ENCODE measurements at places on chromosomes 4 and X.

- no peak for DNase-seq
Observed at GRCh38 chr4:36249610-36250009, 5.3 kb upstream of the ARAP2 start.

DNA sequence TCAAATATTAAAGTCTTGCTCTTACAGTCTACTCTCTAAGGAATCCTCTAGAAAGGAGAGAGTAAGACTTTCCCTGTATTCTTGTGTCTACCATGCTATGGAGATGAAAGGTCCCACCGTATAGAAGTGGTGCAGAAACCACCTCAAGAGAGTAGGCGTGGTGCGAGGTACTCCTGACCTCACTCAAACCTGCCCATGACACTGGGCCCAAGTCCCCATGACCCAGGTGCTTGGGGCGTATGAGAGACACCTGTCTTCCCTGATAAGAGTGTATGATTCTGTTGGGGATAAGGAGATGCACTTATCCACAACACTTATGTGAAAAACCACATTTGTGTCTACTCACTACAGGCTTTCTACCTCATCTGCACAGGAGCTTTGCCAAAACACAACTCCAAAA lies 55.0 kb upstream of the STS start:
- DNase-seq: no peak

DNA sequence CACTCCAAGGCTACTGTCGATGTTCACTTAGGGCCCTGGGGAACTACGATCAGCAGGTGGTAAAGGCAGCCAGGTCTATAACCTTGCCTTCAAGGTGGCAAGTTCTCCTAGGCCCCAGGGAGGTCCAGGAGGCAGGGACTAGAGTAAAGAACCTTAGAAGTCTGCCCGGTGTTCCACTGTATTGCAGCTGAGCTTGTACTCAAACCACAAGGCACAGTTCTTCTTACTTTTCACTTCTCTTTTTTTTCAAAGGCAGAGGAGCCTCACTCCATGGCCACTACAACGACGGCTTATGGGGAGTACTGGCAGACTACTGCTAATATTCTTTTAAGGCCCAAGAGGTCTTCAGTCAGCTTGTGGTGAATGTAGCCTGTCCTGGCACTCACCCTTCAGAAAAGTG lies 78.8 kb upstream of the GPR174 start:
- no peak for DNase-seq

DNA sequence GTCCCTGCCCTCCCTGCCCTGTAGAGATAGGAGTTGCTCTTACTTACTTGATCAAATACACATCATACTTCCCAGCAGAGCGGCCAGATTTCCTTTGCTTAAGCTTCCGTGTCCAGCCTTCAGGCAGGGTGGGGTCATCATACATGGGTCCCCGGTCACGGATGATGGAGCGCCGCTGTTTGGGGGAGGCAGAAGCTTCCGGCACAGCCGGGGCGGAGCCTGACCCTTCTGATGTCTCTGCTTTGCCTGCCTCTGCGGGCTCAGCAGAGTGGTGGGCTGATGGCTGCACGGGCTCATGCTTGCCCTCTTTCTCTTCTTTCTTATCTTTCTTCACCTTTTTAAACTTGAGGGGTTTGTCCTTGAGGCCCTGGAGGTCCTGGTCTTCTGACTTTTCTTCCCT lies 12.5 kb upstream of the IRAK1 start:
- no peak for DNase-seq

DNA sequence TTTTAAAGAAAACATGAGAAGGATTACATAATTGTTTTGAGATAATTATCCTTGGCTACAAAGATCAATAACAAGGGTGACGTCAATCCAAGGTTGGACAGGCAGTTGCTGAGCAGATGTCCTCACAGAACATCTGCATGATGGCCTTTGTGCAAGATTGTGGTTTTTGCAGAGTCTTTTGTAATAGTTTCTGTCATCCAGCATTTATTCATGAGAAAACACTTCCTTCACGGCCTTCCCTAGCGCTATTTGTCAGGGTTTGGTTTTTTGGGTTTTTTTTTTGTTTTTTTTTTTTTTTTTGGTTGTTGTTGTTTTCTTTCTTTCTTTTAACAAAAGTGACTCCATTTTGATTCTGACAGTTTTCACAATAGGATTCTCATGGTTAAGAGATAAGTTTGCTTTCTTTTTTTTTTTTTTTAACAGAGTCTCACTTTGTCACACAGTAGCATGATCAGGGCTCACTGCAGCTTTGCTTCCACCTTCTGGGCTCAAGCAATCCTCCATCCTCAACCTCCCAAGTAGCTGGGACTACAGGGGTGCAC lies 31.5 kb upstream of the ELF2 start:
- peak; percentile 93 for DNase-seq

- no peak for DNase-seq
Observed at GRCh38 chr4:108483079-108483478, 137.3 kb upstream of the RPL34 start.

DNA sequence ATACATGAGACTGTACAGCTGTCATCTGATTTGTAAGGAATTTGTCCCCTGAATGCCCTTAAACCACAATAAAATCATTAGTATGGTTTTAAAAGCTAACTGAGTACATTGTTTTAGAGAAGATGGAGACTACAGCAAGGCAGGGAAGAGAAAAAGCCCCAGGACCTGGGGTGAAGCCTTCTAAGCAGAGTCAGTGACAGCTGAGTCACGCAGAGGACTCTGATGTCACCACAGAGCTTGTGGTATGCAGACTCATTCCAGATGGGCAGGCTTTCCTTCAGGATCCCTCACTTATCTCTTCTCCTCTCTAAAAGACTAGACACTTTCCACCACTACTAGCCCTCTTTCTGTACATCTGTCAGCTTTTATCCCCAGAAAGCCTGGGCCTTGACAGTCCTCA lies 97.1 kb upstream of the ATOH1 start:
- no peak for DNase-seq

DNA sequence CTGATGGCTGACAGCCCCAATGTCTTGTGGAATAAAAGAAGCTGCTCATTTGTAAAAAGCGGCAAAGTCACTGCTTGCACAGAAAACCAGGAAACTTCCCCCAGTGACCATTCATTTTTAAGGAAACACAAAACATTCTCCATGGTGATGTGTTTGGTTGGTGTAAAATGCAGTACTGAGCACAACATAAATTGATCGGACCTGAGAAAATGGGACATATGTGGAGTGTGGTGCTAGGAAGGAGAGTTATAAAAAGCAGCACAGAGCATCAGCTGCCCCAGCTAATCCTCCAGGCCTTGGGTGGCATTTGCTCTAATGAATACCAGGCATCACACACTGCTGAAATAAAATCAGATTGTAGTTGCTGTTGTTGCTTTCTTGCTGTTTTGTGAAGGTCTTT lies 55.2 kb downstream of the GLRA2 start:
- no peak for DNase-seq

GRCh38 chr4:141643557-141643956 lies 7.2 kb downstream of the IL15 start:
- no peak for DNase-seq

DNA sequence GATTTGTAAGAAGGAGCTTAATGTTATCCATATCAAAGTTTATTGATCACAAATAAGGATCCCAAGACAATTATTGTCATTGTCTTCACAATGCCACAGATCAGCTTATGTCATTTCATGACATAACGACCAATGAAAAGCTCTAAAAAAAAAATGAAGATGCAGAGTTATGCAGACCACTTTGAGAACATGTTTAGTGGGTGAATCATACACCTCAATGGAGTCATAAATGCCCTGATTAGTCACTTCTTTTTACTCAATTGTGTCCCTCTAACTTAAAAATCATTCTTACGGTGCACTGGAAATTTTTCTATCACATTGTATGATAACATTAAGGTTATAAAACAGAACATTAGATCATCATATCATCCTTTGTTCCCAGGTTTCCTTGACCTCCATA lies 87.6 kb upstream of the GABRG1 start:
- no peak for DNase-seq

DNA sequence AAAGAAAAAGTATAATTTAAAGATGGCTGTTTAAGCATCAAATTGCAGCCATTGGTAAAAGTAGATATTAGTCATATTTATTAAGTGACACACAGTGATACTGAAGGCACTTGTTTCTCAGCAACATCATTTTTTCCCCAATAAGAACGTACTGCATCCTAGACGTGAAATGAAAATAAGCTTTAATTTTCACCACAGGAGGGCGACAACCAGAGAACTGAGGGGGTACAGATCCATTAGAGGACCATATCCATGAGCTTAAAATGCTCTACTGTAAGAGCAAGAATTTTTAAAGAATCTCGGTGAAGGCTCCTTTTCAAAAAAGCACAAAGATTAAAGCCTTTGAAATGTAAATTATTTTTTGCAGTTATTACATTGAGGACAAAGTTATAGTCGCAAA lies 33.4 kb downstream of the FRG1 start:
- DNase-seq: no peak

- no peak for DNase-seq
Observed at GRCh38 chr4:188372829-188373228, 233.6 kb downstream of the TRIML1 start.

DNA sequence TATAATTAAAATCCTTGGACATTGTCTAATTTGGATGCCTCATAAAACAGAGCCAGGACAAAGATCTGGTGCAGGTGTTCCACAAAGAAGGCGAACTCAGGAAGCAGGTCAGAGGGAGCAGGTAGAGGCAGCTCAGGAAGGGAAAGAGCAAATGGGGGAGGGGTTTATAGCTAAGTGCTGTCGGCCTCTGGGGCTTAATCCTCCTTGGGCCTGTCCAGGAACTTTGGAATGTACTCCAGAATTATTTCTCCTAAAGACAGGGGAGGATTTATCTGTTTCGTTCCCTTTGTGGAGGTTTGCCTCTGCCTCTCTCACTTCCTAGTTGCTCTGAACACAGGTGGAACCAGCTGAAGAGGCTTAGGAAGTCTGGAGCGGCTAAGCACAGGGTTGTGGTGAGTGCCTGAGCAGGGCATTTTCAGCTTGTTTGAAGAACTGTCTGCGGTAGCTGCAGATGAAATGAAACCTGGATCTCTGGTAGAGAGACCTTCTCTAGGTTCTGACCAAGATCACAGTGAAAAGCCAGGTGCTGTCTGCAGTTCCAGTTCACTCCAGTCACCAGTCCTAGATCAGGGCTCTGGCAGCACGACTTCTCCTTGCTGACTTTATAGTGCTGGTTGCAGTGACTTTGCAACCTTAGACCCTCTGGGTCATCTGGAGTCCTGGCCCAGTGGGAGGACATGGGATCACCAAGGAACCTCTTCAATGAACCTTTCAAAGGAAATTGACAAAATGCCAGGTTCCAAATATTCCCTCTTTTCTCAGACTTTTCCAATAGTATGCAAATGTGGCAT lies 519.2 kb downstream of the PCDH10 start:
- no peak for DNase-seq

DNA sequence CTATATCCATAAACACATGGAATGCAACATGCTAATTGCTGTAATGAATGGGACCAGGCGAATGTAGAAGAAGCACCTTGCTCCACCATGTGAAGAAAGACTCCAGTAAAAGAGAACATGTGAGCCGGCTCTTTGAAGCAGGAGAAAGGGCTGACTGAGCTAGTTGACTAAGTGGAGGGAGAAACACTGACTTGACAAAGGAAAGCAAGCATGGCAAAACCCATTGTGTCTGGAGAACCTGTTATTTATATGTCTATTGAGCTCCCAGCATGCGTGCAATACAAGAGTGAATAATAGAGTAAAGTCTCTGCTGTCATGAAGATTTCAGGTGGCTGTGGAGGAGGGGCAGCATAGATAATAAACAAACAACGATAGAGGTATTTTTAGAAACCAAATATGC lies 559.9 kb downstream of the RAB28 start:
- no peak for DNase-seq

GRCh38 chr4:81740487-81740886 lies 268.8 kb upstream of the RASGEF1B start:
- no peak for DNase-seq

DNA sequence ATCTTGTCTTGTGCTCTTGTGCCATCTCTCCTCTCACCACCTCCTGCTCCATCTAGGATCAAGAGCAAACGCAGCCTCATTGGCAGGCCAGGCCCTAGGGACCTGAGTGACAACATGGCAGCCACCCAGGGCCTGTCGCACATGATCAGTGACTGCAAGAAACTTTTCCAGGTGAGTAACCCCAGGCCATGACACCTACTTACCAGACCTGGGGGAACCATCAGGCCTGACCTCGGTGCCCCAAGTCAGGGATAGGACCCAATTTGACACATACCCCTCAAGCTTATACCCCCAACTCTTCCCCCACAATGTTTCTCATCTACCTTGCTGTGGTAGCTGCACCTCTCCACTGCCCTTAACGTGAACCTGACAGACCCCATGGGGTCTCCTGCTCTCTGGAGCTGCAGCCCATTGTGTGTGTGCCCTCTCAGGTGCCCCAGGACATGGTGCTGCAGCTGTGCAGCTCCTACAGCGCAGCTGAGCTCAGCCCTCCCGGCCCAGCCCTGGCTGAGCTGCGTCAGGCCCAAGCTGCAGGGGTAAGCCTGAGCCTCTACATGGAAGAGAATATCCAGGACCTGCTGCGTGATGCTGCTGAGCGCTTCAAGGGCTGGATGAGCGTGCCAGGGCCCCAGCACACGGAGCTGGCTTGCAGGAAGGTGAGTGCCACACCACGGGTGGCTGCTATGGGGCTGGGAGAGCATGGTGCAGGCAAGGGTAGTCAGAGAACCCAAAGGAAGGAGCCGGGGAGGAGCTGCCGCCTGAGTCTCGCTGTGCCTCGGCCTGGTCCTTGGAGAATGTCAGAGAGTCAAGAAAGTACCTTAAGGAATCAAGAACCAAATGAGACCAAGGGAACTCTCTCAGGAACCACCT lies 74.8 kb downstream of the STARD8 start:
- no peak for DNase-seq

DNA sequence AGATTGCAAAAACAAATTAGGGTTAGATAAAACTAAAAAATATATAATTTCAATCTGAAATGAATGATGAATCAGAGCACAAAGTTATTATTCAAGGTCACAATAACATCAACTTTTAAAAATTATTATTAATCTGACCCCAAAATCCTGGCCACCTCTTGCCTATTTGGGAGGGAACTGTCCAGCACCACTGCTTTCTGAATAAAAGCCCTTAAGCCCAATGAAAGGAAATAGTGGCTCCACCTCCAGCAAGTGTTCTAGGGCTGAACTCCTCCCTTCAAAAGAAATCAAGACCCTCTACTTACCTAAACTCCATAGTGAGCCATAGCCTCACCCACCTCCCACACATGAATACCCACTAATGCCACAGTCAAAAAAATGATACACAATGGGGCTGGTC lies 208.2 kb downstream of the PARM1 start:
- DNase-seq: no peak

GRCh38 chrX:121671649-121672048 lies 624.2 kb downstream of the GLUD2 start:
- DNase-seq: no peak

GRCh38 chr4:168690199-168690598 lies 193.3 kb downstream of the PALLD start:
- no peak for DNase-seq

DNA sequence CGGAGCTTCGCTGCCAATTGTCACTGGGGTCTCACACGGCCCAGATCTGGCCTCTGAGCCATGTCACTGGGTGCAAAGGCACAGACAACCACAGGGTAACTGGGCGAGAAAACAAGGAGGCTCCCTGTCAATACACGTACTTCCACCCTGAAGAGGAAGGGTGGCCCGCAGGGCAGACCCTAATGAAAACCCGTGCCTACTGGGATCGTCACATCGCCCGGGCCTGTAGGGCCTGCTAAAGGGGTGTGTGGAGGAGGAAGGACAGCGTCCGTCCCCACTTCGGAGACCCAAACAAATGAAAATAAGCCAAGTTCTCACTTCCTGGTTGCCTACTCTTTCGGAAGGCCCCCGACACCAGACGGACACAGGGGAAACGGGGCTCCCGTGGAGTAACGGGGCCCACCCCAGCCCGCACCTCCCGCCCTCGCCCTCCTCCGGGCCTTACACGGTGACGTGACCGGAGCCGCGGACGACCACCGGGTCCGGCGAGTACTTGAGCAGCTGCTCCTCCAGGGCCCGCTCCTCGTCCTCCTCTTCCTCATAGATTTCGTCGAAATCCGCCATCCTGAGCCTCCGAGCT lies 578 bp downstream of the CHIC2 start:
- no peak for DNase-seq
